ENCODE measurements at places on chromosomes 1 and 21.

DNA sequence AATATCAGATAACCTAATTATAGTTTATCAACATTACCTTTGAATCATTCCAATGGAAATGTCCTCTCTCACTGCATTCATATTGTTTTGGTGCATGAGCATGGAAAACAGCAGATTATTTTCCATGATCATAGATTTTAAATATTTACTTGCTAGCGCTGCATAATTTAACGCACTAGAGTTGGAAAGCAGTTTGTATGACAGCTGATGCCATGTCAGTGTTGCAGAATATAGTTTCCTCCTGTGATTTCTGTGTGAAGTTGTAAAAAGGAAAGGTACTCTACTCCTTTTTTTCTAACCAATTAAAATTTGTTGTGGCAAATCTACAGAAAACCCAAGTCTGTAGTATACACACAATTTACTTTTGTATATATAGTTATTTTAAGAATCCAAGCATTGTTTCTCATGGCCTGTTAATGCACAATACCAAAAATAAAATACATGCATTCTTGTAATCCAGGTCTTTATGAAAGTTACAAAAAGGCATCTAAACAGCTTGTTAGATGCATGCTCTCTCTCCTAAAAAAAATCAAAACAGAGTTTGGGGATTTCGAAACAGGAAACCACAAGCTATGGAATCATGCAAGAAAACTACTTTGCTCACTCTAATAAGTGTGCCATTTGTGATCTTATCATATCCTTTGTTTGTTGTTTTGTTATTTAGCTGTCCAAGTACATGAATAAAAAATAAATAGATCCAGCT is 1.9 kb upstream of the ATG4C start:
- no peak for DNase-seq

DNA sequence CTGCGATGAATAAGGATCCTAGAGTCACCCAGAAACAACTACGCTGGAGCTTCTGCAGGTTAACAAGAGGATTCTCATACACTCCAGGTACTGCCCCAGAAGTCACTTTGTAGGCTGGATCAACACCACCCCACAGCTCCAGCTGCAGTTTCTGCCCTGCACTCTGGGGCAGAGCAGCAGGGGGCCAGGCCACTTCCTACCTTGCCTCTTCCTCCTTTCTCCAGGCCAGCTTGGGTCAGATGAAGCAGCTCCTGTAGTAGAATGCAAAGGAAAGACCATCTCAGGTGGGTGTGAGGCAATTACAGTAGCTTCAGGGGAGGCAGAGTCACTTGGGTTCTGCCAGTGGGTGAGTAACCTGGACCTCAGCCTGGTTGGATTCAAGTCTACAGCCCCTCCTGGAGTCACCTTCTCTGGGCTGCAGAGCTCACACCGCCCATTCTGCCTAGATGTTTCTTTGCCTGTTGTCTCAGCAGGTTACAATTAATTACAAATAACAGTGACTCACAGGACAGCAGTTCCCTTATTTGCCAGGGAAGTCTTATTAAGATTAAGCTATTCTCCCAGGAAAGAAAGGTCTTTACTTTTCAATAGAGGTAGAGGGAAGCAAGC is 24.4 kb upstream of the BCAR3 start:
- no peak for DNase-seq

DNA sequence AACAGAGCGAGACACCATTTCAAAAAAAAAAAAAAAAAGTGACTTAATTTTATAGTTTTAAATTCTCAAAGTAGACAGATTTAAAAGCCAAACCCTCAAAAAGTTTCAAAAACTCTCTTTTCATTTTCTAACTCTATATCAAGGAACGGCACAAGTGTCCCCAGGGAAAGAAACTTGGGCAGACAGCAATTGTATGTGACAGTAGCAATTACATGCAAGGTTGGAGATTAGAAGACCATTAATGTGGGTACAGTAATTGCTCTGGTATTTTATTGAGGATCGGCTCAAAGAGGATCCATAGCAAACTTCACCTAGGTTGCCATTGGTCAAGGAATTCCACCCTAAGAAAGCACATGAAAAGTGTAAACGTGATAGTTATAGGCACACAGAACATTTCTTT is 46.2 kb downstream of the ACBD6 start:
- DNase-seq, result no peak

GRCh38 chr1:208809876-208810275 is 565.7 kb upstream of the PLXNA2 start:
- no peak for DNase-seq

DNA sequence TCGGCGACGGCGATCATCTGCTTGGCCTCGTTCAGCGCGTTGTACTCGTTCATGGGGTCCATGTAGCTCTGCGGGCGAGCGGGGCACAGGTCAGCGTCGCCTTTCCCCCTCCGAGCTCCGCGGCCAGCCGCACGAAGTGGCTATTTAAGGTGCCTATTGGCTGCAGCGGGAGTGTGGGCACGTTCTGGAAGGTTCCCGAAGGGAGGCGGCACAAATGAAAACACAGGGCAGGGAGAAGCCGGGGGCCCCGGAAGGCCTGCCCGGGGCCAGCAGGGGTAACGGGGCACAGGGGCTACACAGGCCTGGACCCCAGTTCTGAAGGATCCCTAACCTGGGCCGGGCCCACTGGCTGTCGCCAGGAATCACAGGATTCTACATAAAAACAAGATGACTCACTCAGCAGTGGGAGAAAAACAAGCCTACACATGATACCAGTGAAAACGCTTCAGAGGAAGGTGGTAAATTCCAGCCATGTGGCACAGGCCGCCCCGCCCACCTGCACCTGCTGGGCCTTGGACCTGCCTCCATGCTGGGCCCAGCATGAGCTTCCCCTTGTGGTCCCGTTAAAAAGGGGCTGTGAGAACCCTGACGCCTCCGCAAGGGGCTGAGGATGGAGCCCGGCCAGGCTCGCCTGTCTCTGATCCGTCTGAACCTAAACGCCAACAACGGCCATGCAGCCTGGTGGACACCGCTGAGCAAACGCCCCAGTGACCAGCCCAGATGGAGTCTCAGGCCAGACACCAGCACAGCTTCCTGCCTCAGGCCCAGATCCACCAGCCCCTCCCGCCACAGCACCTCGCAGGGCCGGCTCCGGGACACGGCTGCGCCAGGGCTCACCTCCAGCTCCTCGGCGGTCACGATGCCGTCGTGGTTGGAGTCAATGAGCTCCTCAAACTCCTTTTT is 3.9 kb upstream of the TNFRSF4 start:
- no peak for DNase-seq

DNA sequence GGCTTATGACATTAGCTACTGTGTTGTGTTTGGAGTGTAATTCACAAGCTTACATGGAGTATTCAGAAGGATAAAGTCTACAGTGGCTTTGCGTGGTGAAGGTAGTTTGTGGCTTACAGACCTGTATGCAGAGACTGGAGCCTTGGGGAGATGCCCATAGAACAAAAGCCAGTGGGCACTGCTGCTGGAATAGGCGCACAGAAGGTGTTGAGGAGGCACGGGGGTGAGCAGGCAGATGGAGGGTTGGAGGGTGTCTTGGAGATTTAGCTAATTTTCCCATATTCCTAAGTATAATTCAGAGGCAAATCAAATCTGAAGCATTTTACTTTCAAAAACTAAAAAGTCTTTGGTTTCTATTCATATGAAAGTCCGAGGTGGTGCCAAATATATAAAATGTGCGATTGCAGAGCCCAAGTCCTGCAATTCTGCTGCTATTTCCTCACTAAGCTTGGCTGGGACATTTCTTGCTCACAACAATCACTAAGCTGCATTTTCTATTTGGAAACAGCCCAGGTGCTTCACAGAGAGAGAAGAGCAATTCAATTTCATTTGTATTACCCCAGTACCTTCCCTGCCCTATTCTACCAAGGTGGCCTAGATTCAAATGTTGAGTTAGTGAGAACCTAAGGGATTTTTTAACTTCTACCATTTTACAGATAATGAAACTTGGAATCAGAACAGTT is 48.5 kb downstream of the FH start:
- no peak for DNase-seq

DNA sequence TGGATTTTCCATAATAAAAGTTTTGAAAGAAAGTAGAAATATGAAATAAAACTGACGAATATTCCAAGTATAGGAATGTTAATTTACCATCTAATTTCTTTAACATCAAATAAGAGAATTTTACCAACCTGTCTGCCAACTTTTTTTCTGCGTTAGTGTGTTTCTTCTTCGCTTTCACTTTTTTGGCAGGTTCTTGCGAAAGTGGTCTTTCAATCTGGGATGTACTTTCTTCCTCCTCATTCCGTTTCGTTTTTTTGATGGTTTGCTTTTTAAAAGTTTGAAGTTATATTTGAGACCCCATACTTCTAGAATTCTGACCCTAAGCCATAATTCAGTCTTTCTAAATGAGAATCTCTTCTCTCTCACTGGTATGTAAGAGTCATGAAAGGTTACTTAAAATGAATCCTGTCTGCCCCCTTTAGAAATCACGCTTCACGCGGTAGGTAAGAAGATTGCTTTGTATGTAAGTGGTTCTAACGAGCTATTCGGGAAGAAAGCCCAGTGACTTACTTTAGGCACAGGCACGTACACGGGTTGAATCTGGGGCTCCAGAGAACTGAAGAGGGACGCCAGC is 580 bp downstream of the RBM34 start:
- no peak for DNase-seq

DNA sequence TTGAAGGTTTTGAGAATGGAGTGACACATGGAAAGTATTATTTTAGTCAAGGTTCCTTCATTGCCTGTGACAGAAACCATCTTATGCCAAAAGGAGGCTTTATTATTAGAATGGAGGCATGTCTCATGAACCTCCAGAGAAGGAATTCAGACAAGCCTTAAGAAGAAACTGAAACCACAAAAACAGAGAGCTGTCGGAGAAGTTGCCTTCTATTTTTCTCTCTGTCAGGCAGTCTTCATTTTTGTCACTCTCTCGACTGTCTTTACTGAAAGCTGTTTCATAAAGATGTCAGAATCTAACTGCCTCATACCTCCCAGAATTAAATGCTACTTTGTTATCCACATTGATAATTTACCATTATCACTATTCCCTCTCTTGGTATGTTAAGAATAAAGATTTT is 434.7 kb upstream of the ADGRL4 start:
- DNase-seq, result no peak

DNA sequence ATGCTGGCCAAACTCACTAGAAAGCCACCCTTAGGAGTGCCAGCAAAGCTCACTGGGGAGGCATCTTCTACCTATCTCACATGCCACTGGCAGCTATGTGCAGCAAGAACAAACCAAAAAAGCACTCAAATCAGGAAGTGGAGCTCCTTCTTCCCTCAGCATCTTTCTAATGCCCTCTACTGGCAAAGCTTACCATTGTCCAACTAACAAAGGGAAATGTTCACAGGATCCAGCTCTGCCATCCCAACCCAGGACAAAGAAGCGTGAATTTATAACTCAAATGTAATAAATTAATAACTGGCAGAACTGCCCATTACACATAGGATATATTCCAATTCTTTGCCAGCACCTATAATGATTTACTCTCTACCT is 38.9 kb downstream of the LEPR start:
- no peak for DNase-seq

GRCh38 chr1:225137976-225138375 is 208.5 kb downstream of the DNAH14 start:
- no peak for DNase-seq

GRCh38 chr1:209504571-209504970 is 78.9 kb upstream of the CAMK1G start:
- no peak for DNase-seq

GRCh38 chr21:37808261-37808660 is 108.0 kb downstream of the KCNJ6 start:
- DNase-seq, result no peak

DNA sequence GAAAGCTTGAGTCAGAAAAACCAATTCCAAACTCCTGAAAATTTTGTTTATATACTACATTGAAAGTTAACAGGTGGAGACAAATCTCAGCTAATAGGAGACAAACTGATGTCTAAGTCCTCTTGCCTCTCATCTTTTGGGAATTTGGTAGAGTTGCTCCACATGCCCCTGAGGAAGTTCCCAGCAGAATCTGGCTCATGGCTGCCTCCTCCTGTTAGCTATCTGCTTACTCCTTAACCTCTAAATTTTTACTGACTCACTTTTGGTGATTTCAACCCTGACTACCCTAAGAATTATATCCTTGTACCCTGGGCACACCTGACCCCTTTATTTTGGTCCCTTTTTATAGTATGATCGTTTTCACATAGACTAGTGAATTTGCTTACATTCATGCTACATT is 633.7 kb upstream of the USP24 start:
- no peak for DNase-seq
